ENCODE measurements at places on chromosomes 2 and 18.

DNA sequence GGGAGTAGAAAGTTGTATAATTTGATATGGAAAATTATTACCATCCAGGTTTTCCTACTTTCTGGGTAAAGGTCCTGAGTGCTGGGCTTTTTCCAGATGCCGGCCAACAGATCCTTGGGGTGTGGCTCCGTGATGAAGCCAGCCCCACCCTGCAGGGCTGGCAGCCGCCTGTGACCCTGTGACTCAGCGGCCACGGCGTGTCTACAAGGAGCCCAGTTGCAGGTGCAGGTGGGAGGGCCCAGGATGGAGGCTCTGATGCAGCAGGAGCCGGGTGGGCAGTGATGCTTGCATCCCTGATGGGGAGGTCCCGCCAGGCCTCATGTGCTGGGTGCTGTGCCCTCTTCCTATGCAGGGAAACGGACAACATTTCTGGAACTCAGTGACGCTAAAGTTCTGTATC lies 96.0 kb upstream of the ALKAL2 start:
- no peaks in the 10 kb centered on the region for H3K36me3 ChIP-seq
- DNase-seq = no peak
- H3K27me3 ChIP-seq = no peaks in the 10 kb centered on the region
- no peaks in the 10 kb centered on the region for H3K4me1 ChIP-seq
- no peak overlapping the region for H3K27ac ChIP-seq

DNA sequence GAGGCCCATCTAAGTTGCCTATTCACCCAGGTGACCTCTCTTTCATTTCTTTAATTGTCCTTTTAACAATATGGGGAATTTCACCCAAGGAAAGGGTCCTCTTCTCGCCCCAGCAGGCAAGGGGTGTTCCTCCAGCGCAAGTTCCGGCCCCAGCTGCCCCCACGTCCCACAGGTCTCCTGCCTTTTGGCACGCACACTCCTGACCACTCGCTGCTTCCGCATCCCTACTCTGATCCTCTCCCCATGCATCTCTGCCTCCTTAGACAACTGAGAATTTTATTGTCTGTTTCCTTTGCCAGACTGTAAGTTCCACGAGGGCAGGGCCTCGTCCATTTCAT lies 684 bp upstream of the ARPC2 start:
- peaks cover 20% of the 10 kb centered on the region for H3K27me3 ChIP-seq
- no peak for DNase-seq
- H3K4me1 ChIP-seq = peaks cover 51% of the 10 kb centered on the region
- peak overlapping the region; percentile 97 for H3K4me3 ChIP-seq

- peaks cover 6% of the 10 kb centered on the region for H3K4me1 ChIP-seq
- H3K27ac ChIP-seq = no peak overlapping the region
- H3K27me3 ChIP-seq = peaks cover 2% of the 10 kb centered on the region
- DNase-seq = no peak
These were observed 33.3 kb downstream of the LONRF2 start for GRCh38 chr2:100289020-100289419.

GRCh38 chr2:229330952-229331351 lies 59.9 kb upstream of the PID1 start:
- no peaks in the 10 kb centered on the region for H3K4me1 ChIP-seq
- H3K27ac ChIP-seq = no peak overlapping the region
- DNase-seq = no peak
- no peaks in the 10 kb centered on the region for H3K36me3 ChIP-seq
- H3K4me3 ChIP-seq = no peak overlapping the region

DNA sequence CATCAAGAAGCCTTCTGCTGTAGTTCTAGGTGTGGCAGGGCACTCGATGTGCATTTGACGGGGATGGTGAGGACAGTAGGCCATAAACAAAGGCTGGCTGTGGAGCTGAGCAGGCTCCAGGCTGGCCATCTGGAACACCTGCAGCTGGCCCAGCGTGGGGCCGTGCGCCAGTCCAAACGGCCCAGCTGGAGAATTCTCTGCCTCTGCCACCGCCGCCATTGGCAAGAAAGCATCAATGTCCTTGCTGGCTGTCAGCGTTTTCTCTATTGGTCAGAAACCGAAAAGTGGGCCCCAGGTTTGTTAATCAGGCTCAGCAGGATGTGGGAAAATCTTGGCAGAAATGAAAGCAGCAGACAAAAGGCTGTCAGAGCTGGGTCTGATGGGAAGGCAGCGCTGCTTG lies 24.0 kb upstream of the CTIF start:
- no peak overlapping the region for H3K4me3 ChIP-seq
- no peak for DNase-seq
- H3K27ac ChIP-seq = no peak overlapping the region
- no peaks in the 10 kb centered on the region for H3K4me1 ChIP-seq

DNA sequence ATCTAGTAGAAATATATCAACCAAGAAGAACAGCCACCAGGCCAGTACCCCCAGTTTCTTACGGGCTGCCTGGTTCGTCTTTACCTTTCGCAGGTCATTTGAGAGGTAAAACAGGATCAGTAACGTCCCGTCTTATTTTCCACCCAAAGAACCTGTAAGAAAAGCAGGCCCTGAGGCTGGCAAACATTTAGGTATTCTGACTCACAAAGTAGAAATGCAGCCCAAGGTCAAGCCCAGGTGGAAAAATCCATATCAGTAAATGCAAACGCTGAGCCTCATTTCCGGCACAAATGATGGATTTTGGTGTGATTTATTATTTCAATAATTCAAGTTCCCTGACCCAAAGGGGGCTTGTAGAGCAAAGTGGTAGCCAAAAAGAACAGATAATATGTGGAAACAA lies 171.2 kb downstream of the ZNF516 start:
- H3K4me1 ChIP-seq = no peaks in the 10 kb centered on the region
- no peak overlapping the region for H3K27ac ChIP-seq
- H3K36me3 ChIP-seq = no peaks in the 10 kb centered on the region
- H3K27me3 ChIP-seq = no peaks in the 10 kb centered on the region
